ENCODE measurements at places on chromosomes 7 and 10. TPM values are rescaled to one million over a fixed set of nuclear protein-coding genes. Genes with fewer than 3 reads are reported as not detected.
A peak's percentile ranks its signal among the peaks of the same experiment; 100 is the strongest.

KCNH2 gene
- 9.1 TPM for total RNA-seq

HSPB1 gene
- total RNA-seq, result 795 TPM

RBP4 gene
- total RNA-seq, result not detected

MALSU1 gene
- 45.8 TPM for total RNA-seq

GRCh38 chr7:70598976-70599375 is 533.0 kb upstream of the GALNT17 start:
- DNase-seq, result no peak
- no peak overlapping the region for H3K4me3 ChIP-seq
- H3K27me3 ChIP-seq, result no peaks in the 10 kb centered on the region
- no peak overlapping the region for H3K27ac ChIP-seq
- H3K36me3 ChIP-seq, result no peaks in the 10 kb centered on the region

DNA sequence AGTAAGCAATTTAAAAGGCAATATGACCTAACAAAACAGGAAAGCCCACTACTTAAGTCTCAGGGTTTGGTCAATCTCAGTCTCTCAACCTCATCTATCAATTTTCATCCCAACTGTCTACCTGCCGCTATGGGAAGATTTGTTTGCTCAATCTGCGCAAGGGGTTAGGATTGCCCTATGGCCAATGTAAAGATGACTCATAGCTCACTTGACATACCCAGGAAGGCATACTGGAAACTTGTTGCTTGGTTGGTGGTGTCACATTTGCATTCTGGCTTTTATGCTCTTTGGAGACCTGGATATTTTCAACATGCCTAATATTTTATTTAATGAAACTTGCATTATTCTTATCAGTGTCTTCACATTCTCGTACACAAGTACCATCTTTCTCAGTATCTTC is 78.1 kb upstream of the TMEM196 start:
- no peak overlapping the region for H3K4me3 ChIP-seq
- no peaks in the 10 kb centered on the region for H3K36me3 ChIP-seq
- no peak for DNase-seq
- H3K27ac ChIP-seq, result no peak overlapping the region
- H3K27me3 ChIP-seq, result no peaks in the 10 kb centered on the region

DNA sequence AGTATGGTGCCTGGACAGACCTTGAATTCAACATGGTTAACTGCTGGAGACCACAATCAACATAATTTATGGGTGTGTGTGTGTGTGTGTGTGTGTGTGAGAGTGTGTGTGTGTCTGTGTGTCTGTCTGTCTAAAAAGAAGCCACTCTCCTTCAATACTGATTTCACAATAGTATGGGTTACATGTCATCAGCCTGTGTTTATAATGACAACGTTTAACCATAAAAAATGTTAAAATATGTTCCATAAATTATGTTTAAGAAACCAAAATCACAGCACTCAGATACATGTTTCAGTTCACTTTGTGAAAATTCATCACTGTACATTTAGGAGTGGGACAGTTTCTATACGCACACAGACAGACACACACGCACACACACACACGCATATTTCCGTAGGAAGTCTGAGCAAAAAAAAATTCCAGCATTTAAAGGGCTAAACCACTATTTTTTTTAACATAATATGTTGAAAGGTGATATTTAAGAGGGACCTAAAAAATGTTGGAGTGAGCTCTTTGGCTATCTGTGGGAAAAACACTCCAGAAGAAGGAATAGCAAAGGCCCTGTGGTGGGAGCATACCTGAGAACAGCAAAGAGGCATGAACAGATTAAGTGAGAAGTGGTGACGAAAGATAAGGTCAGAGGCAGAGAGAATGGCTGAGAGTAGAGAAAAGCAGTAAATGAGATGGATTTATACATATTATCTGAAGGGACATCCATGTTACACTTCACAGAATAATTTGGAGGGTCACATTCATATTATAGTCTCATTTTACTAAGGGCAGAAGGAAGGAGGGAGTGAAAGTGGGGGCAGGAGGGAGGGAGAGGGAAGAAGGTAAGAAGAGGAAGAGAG is 10.9 kb downstream of the PDZD8 start:
- H3K27ac ChIP-seq, result no peak overlapping the region
- no peak overlapping the region for H3K4me3 ChIP-seq
- no peak for DNase-seq

GRCh38 chr10:62076891-62077290 is 175.4 kb downstream of the ARID5B start:
- no peaks in the 10 kb centered on the region for H3K36me3 ChIP-seq
- peaks cover 5% of the 10 kb centered on the region for H3K4me1 ChIP-seq
- H3K4me3 ChIP-seq, result no peak overlapping the region
- H3K27me3 ChIP-seq, result no peaks in the 10 kb centered on the region
- H3K27ac ChIP-seq, result peak overlapping the region; percentile 64
- DNase-seq, result no peak

GRCh38 chr10:45460235-45460878 is 86.3 kb downstream of the ALOX5 start:
- no peak for DNase-seq
- H3K4me1 ChIP-seq, result no peaks in the 10 kb centered on the region
- H3K27me3 ChIP-seq, result no peaks in the 10 kb centered on the region
- no peak overlapping the region for H3K4me3 ChIP-seq
- H3K27ac ChIP-seq, result no peak overlapping the region

DNA sequence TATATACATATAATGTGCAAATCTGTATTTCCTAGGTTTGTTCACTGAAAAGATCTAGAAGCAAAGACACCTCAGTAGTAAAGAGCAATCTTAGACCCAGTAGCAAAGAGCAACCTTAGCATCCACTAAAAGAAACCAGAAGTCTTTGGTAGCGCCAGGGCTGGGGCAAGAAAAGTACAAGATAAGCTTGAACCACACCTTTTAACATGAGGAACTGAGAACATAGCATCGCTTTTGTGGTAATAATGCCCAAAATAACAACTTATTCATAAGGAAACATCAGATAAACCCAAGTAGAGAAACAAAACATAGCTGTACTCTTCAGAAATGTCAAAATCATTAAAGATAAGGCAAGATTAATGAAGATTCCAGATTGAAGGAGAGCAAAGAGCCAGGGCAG is 173.4 kb downstream of the IMMP2L start:
- H3K27me3 ChIP-seq, result no peaks in the 10 kb centered on the region
- no peak overlapping the region for H3K4me3 ChIP-seq
- H3K27ac ChIP-seq, result no peak overlapping the region
- H3K4me1 ChIP-seq, result no peaks in the 10 kb centered on the region
- no peak for DNase-seq
- H3K36me3 ChIP-seq, result no peaks in the 10 kb centered on the region

DNA sequence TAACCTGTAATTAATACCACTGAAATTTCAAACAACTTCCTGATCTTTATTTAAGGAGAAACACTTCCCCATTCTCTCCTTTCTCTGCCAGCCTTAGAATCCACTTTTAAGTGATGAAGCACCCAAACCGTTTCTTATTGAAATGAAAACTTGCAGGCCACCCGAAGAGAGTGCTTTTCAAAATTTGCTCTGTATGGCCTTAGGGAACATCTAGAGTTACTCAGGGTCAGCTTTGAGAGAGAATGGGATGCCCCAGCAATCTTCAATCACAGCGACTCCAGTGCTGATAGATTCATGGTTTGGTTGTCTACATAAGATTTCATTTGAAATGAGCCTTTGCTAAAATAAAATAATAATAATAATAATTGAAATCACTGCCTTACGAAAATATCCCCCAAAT is 323.1 kb downstream of the PCLO start:
- DNase-seq, result no peak
- no peak overlapping the region for H3K27ac ChIP-seq

DNA sequence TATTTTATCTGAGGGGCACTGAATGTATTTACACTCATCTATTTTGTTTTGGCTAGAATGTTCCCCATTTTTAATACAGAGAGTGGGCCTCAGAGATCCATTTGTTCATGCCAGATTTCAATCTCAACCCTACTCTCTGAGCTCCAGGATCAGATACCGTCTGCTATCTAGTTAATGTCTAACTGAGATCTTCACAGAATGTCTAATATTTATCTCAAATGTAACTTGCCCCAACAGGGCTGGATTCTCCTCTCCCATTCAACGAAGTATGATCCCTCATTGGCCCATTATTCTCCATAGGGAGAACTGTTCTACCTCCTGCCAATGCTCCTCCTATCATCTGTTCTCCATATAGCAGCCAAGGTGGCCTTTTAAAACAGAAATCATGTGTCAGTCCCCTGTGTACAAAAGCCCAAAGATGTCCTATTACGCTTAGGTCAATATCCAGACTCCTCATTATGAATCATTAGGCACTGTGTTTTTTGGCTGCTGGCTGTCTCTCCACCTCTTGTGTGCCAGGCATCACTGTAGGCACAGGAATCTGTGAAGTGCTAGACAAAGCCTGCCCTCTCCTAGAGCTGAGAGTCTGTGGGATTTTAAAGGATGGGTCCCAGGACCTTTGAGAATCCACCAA is 169.3 kb upstream of the AGK start:
- DNase-seq, result no peak
- H3K4me3 ChIP-seq, result no peak overlapping the region
- no peaks in the 10 kb centered on the region for H3K27me3 ChIP-seq
- no peaks in the 10 kb centered on the region for H3K4me1 ChIP-seq

DNA sequence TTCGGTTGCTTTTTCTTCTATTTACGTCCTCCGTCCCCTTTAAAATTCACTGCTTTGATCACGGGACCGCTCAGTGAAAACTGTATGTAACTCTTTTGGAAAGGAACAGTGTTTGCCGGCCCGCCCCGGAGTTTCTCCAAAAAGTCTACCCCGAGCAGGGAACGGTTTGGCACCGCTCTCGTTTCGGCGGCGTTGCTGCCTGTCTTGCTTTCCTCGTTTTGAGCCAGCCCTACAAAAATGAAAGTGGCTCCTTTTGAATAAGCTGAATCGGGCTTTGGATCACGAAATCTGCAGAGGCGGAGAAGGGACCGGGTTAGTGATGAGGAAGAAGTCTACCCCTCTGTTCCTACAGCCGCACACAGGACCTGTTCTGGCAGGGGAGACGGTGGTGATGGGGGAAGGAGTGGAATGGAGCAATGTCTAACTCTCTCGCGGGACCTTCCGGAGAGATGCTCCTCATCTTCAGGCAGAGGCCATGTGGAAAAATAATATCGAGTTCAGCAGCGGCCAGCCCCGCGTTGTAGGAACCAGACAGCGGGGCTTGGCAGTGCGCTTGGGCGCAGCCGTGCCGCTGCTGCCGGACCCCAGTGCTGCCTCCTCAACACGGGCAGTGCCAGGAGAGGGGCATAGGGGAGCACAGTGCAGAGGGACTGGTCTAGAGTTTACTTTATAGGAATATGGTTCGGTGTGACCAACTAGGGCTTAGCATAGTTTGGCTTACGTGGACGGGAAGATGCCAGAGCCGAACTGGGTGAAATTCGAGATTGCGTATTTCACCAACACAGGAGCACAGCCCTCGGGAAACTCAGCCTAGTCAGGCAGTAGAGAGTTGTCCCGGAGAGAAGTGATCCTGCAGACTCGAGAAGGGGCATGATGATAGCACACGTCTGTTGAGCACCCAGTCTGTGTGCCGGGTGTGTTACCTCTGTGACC is 1.4 kb downstream of the HTRA1 start:
- H3K4me3 ChIP-seq, result peak overlapping the region; percentile 85
- peak; percentile 75 for DNase-seq
- H3K27me3 ChIP-seq, result no peaks in the 10 kb centered on the region
- no peaks in the 10 kb centered on the region for H3K4me1 ChIP-seq
- peak overlapping the region; percentile 90 for H3K27ac ChIP-seq
- no peaks in the 10 kb centered on the region for H3K36me3 ChIP-seq

GRCh38 chr7:79930604-79931003 is 204.0 kb upstream of the GNAI1 start:
- no peaks in the 10 kb centered on the region for H3K36me3 ChIP-seq
- no peaks in the 10 kb centered on the region for H3K27me3 ChIP-seq
- no peak for DNase-seq
- no peaks in the 10 kb centered on the region for H3K4me1 ChIP-seq

DNA sequence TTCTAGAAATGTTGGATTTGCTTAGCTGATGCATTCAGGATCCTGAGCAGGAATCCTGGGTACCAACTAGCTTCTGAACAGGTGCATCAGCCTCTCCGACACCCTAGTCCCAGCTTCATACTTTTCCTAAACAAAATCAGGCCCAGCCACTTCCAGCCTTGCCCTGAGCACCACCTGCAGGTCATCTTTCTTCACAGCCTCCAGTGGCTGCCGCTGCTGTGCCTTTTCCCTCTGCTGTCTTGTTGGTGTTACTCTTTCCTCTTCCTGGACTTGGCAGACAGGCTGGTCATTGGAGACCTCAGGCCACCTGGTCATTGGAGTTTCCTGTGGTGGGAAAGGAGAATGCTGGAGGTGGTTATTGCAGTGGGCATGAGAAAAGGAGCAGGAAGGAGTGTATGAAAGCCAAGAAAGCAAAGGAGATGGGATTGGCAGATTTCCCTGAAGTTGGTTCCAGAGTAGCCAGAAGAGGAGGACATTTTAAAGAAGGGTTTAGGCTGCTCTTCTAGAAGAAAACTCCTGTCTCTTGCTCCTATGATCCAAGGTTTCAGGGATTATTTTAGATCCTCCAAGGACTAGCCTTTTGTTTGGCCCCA is 48.2 kb upstream of the NFKB2 start:
- H3K27me3 ChIP-seq, result no peaks in the 10 kb centered on the region
- H3K27ac ChIP-seq, result no peak overlapping the region
- peak; percentile 21 for DNase-seq
- no peak overlapping the region for H3K4me3 ChIP-seq
- H3K36me3 ChIP-seq, result no peaks in the 10 kb centered on the region

- H3K4me3 ChIP-seq, result no peak overlapping the region
- H3K27ac ChIP-seq, result no peak overlapping the region
- H3K4me1 ChIP-seq, result no peaks in the 10 kb centered on the region
- H3K36me3 ChIP-seq, result no peaks in the 10 kb centered on the region
Observed at GRCh38 chr10:33955676-33956075, 621.2 kb upstream of the NRP1 start.

DNA sequence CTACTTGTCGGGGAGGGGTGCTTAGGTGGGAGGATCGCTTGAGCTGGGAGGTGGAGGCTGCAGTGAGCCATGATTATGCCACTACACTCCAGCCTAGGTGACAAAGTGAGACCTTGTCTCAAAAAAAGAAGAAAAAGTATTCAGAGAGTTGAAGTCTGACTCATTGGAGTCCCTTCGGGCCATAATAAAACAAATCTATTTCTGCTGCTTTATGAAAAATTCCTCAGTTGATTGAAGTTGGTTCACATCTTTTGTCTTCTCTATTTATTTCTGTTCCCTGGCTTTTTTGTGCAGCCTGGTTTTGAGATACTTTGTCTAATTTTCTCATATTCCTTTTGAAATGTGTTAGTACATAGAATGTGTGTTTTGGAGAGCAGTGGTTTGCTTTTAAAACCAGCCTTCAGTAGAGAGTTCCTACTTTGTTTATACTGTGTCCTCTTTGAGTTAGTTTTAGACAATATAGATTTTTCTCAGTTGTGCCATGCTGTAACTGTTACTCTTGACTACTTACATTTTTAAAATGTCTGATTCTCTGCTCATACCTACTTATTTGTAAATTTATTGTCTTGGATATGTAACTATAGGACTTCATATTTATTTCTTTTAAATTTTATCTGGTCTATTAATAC is 36.7 kb downstream of the LUC7L2 start:
- no peak for DNase-seq
- no peak overlapping the region for H3K27ac ChIP-seq
- H3K4me3 ChIP-seq, result no peak overlapping the region

DNA sequence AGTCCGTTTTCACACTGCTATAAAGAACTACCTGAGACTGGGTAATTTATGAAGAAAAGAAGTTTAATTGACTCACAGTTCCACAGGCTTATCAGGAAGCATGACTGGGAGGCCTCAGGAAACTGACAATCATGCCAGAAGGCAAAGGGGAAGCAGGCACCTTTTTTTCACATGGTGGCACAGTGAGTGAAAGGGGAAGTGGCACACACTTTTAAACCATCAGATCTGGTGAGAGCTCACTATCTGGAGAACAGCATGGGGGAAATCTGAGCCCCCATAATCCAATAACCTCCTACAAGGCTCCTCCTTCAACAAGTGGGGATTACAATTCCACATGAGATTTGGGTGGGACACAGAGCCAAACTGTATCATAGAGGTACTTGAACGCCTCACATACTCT is 30.0 kb downstream of the AGR3 start:
- no peak overlapping the region for H3K27ac ChIP-seq
- no peaks in the 10 kb centered on the region for H3K4me1 ChIP-seq
- no peaks in the 10 kb centered on the region for H3K36me3 ChIP-seq
